Epithelial cell of prostate (primary cell): ENCODE measurements at places on chromosomes 12 and 14.
A peak's percentile ranks its signal among the peaks of the same experiment; 100 is the strongest.

GRCh38 chr14:102028733-102029132, 58.1 kb downstream of the HSP90AA1 start:
- DNase-seq, result peak; percentile 45

GRCh38 chr12:130162745-130163460, 639 bp downstream of the FZD10 start:
- no peak for DNase-seq

DNA sequence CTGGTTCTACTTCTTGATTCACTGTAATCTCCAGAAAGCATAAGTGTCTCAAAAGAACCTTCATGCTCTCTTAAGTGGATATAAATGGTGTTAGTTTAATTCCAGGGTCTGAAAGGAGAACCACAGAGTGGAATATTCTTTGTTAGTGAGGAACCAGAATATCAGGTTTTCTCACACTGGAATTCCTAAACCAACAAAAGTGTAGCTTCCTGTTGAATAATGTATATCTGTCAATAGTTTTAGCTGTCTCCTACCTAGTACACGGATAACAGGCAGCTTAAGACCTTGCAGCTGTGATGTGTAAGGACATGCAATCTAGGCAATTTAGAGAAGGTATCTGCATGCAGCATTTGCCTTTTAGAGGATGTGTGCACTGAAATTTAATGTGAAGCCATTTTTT, 24.0 kb downstream of the LRIG3 start:
- no peak for DNase-seq

- DNase-seq, result no peak
These were observed 23.3 kb downstream of the LRTM2 start for GRCh38 chr12:1843641-1844005.

DNA sequence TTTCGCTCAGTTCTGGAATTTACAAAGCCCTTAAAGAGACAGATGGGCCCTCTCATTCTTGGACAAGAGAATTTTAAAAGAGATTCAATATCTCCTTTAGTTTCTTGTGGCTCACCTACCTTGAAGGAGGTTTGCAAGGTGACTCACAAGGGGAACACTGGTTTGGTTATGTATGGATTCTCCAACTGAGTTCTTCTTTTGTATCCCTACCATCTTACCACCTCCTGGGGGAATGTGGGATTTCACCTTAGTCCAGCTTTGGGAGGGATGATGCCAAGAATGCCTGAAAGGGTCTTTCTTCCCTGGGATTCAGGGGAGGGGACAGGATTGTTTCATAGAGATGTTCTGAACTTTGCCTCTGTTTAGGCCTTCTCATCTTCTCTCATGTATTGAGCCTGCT, 3.7 kb downstream of the PPP4R4 start:
- DNase-seq, result no peak

DNA sequence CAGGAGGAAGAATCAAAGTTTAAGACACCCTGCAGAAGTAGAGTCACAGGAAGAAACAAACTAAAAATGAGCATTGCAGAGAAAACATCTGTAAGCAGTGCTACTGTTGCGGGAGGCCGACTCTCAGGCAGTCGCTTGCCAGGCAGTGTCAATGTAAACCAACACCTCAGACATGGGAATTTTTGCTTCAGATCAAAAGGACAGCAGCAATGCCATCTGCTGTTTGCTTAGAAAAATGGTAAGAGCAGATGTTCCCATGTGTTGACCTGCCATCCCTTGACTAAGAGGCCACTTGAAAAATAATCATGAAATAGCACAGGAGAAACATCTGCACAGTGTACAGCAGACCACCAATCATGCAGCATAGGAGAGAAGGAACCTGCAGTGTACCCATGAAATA, 196.6 kb downstream of the SLC25A21 start:
- no peak for DNase-seq

GRCh38 chr12:120075034-120075616, 41.4 kb downstream of the RAB35 start:
- no peak for DNase-seq

- DNase-seq, result no peak
These were observed 63.3 kb downstream of the CCDC88C start for GRCh38 chr14:91354221-91354916.

DNA sequence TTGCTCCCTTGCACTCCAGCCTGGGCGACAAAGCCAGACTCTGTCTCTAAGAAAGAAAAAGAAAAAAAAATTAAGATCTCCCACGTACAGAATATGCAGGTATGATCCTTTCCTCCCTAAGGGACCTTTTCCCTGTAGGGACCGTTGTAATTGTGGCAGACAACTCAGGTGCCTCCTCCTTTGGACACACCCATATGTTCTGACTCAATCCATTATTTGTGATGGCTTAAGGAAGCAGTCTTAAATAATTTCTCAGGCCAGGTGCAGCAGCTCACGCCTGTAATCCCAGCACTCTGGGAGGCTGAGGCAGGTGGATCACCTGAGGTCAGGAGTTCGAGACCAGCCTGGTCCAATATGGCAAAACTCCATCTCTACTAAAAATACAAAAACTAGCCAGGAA, 53.1 kb downstream of the TMCC3 start:
- peak; percentile 52 for DNase-seq

DNA sequence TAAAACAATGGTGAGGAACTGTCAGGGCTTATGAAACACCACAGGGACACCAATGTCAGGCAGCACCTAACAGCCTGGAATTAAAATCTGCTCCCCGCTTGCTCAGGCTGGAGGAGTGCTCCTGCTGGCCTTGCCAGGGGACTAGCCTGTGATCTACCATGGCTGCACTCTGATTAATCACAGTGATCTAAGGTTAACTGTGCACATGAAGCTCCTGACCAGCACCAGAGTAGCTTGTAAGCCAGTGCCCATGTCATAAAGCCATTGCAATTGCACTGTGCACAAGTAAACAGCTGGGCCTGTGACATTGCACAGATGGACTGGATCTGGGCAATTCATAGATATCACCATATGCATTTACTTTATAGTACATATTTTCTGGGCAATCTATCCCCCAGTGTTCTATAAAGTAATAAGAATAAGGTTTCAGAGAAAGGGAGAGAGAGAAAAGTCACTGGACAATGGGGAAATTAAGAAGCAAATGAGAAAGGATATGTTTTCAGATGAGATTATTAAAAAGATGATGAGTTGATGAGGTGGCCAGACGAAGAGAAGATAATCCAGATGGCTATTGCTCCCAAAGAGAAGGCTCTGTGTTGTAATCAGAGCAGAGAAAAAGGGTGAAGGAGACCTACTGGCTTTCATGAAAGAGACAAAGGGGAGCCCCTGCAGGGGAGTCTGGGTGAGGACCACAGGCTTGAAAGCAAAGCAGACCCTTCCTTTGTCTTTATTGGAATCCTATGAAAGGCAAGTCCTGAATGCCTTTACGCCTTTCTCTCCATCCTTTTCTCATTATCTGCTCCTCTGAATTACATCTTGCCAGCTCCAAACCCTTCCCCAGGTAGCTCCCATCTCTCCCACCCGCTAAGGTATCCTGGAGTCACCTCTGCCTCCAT, 145.8 kb downstream of the SLC38A6 start:
- no peak for DNase-seq

DNA sequence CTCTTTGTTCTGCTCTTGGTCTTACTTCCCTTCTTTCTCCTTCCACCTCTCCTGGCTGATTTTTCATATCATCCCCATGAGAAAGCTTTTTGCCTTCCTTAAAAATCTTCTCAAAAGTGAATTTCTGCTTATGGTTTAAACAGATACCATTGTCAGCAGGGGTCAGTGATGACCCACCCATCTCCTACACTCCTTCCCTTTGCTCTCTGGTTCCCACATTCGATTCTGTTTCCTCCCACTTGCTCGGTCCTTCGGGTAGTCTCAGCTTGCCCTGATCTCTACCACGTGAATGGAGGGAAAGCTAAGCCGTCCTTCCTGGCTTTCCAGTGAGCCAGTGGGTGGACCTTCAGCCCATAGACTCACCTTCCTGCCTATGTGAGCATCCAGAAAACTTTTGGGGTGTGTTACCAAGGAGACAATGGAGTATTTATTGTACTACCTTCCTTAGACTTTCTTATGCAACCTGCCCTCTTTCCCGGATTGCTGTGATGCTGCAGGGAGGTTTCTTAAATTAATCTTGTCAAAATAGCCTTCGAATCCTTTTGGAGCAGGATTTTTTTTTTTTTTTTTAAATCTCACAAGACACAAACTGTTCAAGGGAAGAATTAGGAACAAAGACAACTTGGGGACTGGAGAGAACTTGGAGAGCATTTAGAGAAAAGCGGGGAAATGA, 306.3 kb downstream of the CACNA1C start:
- DNase-seq, result no peak

- DNase-seq, result no peak
These were observed 206.1 kb downstream of the PCNX1 start for GRCh38 chr14:71113376-71113775.
